ENCODE measurements at places on chromosomes 7 and 10.

DNA sequence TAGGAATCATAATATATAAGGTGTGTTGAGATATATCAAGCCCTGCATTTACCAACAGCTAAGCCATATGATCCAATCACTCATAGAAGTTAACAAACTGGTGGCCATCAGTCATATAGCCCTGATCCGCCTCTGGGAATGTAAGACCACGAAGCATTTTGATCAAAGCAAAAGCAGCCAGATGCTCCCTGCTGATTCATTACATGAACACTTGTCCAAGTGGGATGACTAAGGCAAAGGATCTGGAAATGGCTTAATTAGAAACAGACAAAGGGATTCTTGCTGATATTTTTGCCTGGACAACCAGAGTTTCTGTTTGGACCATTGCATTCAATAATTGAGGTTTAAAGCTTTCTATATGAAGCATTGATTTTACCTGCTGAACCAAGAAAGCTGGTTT is 535.5 kb downstream of the GPAM start:
- DNase-seq: no peak

DNA sequence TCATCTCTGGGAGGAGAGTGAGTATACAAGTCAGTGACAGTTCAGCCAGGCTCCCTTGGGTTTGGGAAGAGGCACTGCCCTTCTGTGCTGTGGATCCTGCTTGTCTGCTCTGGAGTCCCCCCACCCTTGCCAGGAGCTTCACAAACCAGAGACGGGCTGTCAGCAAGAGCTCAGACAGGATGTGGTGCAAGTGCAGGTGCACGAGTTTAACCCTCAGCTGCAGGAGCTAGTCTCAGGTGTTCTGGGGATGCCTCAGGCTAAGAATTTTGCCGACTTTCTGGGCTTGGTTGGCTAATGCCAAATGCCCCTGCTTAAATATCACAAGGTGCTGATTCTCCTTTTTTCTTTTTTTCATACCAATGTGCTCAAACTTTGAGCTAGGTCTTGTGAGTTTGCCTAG is 22.3 kb downstream of the ZNF783 start:
- DNase-seq: no peak

DNA sequence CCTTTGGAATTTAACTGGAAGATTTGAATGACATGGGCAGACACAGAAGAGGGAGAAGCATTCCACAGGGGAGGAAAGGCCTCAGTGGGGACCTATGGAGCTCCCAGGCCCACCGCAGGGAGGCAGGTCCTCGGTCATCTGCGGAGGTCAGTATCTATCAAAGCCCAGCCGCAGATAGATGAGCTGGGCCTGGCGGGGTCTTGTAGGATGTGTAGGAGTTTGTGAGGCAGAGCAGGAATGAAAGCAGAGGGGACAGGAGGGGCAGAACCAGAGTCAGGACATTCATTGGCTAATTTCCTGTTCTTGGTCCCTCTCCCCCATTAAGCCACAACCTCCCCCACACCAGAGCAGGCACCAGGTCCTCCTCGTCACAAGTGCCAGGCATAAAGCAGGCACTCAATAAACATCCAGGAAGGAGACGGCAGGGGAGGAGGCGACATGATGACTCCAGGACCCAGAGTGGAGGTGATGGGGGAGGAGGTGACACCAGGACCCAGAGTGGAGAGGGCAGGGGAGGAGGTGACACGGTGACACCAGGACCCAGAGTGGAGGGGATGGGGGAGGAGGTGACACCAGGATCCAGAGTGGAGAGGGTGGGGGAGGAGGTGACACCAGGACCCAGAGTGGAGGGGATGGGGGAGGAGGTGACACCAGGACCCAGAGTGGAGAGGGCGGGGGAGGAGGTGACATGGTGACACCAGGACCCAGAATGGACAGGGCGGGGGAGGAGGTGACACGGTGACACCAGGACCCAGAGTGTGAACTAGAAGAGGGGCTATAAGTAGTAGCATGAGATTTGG is 83.7 kb upstream of the PDGFA start:
- DNase-seq: no peak

GRCh38 chr10:130481076-130481930 is 345.1 kb downstream of the GLRX3 start:
- DNase-seq: no peak

DNA sequence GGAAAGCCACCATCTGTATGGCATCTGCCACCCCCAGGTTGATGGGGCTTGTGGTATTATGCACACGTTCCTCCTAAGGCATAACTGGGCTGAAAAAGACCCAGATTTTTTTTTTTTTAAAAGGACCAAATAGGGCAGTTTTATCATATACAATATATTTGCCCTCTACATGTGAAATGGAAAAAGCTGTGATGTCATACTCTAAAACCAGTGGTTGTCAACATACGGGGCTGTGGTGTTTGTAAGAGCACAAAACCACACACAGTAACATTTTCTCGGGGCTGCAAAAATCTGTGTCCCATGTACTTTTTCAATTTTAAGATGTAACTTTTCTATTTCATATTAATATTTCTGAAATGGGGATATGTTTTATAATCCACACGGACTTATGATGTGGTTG is 34.9 kb downstream of the FAM171A1 start:
- no peak for DNase-seq

DNA sequence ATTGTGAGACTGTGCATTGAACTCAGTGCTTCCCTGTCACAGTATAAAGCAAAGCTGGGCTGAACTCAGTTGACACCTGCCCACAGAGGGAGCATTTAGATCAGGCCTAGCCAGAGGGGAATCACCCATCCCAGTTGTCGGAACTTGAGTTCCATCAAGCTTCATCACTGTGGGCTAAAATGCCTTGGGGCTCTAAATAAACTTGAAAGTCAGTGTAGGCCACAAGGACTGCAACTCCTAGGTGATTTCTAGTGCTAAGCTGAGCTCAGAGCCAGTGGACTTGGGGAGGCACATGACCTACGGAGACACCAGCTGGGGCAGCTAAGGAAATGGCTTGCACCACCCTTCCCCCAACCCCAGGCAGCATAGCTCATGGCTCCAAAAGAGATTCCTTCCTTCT is 7.7 kb upstream of the ABCB4 start:
- DNase-seq: no peak

DNA sequence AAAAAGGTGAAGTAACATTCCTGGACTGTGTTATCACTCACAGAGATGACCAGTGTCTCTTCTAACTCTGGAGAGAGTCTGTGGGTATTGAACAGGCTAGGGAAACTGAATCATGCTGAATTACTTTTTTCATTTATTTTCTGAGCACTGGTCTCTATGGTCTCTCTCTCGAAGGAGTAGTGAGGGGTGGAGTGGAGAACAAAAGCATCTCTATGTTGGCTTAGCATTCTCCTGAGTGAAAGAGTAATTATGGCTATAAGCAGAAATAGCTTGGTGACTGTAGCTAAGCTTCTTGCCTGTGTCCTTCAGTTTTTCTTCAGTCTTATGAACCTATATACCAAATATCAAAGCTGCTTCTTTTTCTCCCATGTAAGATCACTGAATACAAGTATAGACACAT is 64.6 kb upstream of the PTN start:
- DNase-seq: no peak

DNA sequence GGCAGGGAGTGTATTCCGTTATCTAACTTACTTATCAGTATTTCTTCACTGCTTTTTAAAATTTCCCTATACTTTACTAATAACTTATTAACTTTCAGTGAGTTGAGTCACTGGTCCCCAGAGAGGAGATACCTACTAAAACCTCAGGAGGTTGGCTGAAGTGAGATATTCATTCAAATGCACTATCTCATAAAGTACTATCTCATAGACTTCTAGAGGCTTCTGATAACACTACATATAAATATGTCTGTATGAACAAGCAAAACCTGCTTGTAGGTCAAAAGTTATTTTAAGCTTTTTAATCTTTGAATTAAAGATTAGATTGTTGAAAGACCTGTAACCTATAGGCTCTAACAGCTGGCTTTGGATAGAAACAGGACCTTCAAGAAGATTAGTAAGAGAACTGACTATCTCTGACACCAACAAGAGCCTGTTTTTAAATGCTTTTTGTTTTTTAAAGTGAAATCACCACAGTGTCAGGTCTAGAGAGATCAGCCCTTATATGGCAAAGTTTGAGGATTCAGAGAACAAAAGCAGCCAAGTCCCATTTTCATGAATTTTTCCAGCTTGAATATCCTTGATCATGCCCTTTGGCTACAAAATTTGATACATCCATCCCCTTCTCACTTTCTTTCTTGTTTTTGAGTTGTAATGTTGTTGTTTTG is 242.2 kb downstream of the ARL4A start:
- no peak for DNase-seq

- DNase-seq: no peak
Measured at GRCh38 chr7:149766135-149766675, 7.2 kb downstream of the ZNF467 start.

GRCh38 chr7:93476491-93477344 is 97.8 kb downstream of the CALCR start:
- no peak for DNase-seq

DNA sequence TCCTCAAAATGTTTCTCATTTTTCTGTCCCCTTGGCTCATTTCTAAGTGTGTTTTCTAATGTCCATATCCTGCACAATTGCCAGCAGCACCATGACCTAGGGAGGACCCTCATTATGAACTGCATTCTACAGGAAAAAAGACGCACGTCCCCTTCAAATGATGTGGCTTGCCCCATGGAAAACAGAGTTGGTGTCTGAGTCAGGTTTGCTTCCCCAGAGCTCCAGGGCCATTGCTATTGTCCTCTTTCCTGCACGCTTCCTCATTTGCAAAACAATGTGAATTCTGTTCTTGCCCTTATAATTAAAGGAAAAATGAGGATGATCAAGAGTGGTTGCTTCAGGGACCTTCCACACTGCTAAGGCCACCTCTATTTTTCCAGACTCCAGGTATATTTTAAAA is 14.7 kb upstream of the ASB4 start:
- DNase-seq: no peak

DNA sequence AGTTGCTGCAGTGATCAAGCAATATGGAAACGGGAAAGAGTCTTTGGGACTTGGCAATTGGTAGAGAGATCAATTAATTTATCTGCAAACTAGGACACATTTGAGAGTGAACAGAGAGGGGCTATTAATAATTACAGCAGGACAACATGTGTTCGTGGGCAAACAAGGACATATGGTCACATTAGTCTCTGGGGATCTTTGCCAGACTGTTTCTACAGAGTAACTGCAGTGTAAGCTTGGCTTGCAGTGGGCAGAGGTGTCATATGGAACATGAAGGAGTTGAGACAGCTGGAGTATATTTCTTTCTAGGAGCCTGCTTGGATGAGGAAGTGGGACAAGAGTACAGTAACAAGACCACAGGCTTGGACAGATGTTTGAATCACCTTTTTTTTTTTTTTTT is 232.1 kb upstream of the LYZL1 start:
- DNase-seq: no peak

- no peak for DNase-seq
Measured at GRCh38 chr7:41475801-41476459, 227.0 kb downstream of the INHBA start.

DNA sequence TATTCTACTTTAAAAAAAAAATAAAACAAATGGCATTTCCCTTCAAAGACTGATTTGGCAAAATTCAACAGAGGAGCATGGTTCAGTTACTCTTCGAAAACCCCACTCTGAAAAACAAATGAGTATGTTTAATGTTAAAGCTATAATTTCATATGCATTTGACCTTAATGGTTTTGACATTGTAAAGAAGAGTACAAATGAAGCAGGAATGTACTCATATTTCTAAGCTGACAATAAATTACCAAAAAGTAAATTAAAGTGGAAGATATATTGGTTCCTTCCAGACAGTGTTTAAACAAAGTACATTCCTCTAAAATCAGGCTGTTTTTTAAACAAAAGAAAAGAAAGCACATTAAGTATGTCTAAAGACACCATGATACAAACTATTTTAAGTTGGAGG is 16.4 kb downstream of the RGS10 start:
- DNase-seq: no peak

GRCh38 chr7:100372256-100372655 is 1.0 kb upstream of the PILRA start:
- peak; percentile 68 for DNase-seq

DNA sequence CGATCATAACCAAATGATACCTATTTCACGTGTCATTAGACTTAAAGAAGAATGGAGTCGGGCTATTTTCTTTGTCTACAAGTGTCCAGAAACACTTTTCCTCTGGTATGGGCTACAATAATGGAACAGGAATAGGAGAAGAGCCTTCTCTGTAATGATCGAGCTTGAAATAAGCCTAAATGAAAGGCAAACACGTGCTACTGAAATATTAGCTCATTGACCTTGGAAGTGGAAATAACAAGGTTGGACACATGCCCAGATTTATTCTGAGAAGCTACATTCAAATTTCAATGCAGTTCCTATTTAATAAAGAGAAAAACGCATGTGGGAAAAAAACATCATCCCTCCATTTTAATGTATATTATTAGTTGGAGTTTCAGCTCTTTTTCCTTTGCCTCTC is 254.7 kb upstream of the PTER start:
- DNase-seq: no peak

GRCh38 chr10:89949496-89949895 is 248.1 kb downstream of the KIF20B start:
- no peak for DNase-seq

- DNase-seq: no peak
Measured at GRCh38 chr10:97032624-97033023, 153.1 kb downstream of the SLIT1 start.

GRCh38 chr7:158595068-158595467 is 7.4 kb upstream of the PTPRN2 start:
- DNase-seq: no peak

DNA sequence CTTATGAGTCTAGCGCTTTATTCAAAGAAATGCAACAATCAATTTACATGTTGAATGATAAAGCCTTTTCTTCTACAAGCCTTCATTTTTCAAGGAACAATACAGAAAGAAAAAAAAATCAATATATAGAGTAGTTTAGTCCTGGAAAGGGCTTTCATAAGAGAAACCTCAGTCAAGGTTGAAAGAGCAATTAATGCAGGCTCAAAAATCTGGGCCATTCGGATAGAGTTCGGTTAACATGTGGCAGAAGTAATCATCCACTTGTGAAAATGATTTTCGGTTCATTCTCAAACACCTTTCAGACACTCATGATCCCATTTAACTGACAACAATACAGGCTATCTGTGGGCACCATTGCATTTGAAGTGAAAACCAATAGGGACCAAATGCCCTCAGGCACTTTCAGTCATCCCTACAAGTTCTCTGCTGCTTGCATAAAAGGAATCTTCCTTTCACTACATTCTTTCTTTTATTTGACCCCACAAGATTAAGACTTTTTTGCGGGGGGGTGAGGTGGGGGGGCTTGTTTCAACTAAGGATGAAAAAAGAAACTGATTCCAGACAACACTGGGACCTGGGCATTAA is 177.9 kb downstream of the RNF133 start:
- DNase-seq: no peak

DNA sequence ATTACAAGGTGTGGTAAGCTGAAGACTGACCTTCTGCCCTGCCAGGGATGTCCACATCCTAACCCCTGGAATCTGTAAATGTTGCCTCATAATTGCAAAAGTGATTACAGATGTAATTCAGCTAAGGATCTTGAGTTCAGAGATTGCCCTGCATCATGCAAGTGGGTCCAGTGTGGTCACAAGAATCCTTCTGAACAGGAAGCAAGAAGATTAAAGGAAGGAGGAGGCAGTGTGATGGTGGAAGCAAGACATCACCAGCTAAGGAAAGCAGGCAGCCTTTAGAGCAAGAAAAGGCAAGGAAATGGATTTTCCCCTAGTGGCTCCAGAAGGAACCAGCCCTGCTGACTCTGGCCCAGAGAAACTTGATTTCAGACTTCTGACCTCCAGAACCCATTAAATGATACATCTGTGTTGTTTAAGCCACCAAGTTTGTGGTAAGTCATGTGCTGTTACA is 78.1 kb downstream of the USP6NL start:
- DNase-seq: peak; percentile 30
